Left lung (tissue), 14 donors: ENCODE measurements at places on chromosomes 13 and 19. TPM values are rescaled to one million over a fixed set of nuclear protein-coding genes. Genes with fewer than 3 reads are reported as not detected.

Gene ZNF93
- 14.0 TPM for polyA plus RNA-seq

Gene APBA3
- 21.9 TPM for polyA plus RNA-seq

Gene KIR2DL4
- polyA plus RNA-seq, result not detected

Gene NUCB1
- 209 TPM for polyA plus RNA-seq

Gene CDC42EP5
- 31.6 TPM for polyA plus RNA-seq

Gene ZNF234
- 21.9 TPM for polyA plus RNA-seq
